Left cardiac atrium (tissue), 4 donors: ENCODE measurements at places on chromosomes 2 and 18.

DNA sequence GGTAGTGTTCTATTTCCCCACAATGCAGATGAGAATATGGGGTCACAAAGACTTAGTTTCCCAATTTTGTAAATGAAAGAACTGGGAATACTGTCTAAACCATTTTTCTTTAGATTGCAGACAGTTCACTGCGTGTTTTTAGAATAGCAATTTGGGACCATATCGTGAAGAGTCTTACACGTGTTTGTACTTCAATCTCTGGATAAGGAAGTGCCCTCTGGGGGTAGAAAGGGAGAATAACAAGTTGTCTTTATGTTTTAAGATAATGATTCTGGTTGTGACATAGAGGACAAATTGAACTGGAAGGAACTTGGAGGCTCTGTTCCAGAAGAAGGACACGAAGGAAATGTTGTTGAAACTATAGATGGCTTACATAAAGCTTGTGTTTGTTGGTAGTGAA is 457.7 kb downstream of the CBLN2 start:
- no peak for DNase-seq

GRCh38 chr2:75998451-75998850 is 287.7 kb upstream of the GCFC2 start:
- DNase-seq: no peak

DNA sequence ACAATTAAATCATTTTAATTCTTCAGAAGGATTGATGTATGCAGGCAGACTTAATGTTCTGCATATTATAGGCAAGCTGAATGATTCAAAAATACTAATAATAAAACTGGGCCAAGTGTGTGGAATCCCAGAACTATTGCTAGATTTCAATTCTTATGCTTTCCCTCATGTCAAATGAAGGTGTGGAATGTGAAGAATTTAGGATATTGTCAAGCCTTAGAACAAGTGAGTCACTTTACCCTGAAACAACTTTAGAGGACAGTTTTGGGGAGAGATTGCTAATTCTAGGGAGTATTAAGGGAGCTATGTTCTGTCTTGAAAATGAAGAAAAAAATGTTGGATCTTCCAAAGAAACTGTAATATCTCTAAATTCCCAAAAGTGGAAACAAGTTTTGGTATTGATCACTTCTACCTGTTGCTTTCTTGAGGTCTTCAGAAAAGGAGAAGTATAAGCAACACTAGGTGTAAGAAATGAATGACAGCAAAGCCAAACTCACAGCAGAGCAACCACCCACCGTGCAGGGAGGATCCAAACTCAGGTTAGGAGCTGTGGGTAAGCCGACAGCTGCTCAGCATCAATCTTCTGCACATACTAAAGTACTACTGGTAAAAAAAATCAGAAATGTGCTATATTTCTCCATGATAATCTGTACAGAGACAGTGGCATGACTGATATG is 818.1 kb downstream of the SLC4A3 start:
- no peak for DNase-seq

DNA sequence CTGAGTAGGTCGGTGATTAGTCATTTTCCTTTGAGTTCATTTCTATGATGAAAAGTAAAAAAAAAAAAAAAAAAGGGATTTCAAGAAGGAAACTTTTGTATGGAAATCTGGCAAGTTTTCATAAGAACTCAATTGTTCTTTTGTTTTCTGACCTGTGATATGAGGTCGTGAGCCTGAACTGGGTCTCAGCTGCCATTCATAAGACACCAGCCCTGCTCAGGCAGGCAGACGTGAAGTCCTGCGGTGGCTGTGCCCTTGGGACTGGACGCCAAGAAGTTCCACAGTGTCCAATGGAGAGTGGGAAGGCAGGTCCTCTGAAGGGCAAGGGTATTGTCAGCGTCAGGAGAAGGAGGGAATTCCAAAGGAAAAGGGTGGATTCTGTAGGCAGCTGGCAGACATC is 183.9 kb downstream of the NCK2 start:
- no peak for DNase-seq

GRCh38 chr2:88355486-88355885 is 97.0 kb downstream of the FOXI3 start:
- no peak for DNase-seq

DNA sequence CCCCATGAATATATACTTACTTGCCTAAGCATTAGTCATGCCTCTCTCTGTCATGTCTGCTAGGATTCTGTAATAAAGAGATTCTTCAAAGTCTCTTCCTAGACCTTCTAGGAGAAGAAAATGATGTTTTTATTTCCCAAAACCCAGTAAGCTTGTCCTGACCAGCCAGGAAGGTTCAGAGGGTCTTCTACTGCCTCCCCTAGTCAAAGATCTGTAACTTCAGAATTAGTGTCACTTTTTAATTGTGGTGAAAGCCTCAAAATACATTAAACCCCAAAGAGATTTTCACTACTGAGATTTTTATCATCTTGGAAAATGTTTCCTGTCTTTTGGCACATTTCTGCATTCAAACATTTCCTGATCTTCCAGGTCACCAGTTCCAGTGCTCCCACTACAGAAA is 232.9 kb upstream of the STK17B start:
- DNase-seq: no peak

GRCh38 chr2:128597121-128597762 is 278.6 kb upstream of the HS6ST1 start:
- DNase-seq: no peak

DNA sequence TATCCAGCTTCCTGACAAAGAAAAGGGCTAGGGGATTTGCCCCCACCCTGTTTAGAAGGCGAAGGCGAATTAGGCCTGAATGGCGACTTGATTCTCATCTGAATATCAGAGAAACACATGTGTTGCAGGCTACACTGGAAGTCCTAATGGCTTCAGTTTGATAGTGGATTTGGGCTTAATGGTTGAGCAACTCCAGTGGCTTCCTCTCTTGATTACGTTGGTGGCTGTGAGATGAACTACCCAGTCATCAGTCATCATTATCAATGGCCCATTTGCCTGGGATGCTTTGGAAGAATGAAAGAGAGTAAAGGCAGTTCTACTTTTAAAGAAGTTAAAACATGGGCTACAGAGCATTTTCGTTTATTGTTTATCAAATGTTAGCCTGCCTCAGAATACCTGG is 60.9 kb upstream of the IL1R1 start:
- DNase-seq: no peak

- DNase-seq: no peak
These were observed 12.4 kb downstream of the UGGT1 start for GRCh38 chr2:128103407-128103806.

GRCh38 chr2:101310834-101311695 is 2.6 kb upstream of the RNF149 start:
- no peak for DNase-seq

- DNase-seq: no peak
These were observed 644.4 kb downstream of the GALR1 start for GRCh38 chr18:77894060-77894459.

- no peak for DNase-seq
These were observed 15.5 kb downstream of the GTF2A1L start for GRCh38 chr2:48633143-48633542.

- no peak for DNase-seq
These were observed 136.2 kb downstream of the CCDC178 start for GRCh38 chr18:33304277-33304676.

GRCh38 chr2:184783576-184783975 is 185.2 kb downstream of the ZNF804A start:
- DNase-seq: no peak

GRCh38 chr2:232238596-232238995 is 140.0 kb upstream of the ALPP start:
- no peak for DNase-seq

DNA sequence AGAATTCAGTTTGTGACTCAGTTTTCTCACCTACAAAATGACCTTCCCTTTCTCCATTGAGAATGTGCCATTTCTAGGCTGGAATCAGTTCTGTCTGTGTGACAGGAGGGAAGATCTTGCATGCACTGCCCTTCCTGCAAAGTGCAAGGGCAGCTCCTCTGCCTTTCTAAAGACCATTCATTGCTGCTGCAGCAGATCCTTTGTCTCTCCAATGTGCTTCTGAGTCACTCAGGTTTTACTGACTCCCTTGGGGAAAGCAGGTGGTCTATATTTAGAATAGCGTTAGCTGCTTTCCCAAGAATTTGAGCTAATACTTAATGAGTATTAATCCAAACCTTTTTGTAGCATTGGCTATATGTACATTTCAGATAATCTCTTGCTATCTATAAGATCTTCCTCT is 62.5 kb downstream of the DAW1 start:
- no peak for DNase-seq

- DNase-seq: no peak
These were observed 174.2 kb upstream of the LHCGR start for GRCh38 chr2:48929571-48930301.

DNA sequence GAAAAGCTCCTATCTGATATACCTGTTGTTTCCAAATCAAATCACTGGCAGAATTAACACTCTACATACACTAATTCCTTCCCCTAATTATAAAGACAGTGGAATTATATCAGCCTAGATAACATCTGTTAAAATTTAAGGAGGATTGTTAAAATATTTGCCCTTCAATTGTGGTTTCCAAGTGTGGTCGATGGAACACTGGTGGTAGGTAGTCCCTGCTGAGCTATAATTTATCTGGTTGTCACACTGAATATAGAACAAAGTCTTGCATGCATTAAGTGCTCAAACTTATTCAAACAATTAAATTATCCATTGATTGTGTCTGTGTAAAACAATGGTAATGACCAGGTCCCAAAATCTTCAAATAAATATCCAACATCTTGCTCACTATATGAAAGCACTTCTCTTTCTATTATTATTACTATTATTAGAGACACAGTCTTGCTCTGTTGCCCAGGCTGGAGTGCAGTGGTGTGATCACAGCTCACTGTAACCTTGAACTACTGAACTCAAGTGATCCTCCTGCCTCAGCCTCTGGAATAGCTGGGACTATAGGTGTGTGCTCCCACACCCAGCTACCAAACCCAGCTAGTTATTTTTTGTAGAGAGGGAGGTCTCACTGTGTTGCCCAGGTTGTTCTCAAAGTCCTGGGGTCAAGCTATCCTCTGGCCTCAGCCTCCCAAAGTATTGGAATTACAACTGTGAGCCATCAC is 12.0 kb downstream of the CDH2 start:
- no peak for DNase-seq

- no peak for DNase-seq
These were observed 250.3 kb downstream of the NRXN1 start for GRCh38 chr2:50781646-50782045.

GRCh38 chr18:28115149-28115550 is 61.8 kb downstream of the CDH2 start:
- DNase-seq: no peak

- no peak for DNase-seq
These were observed 111.0 kb downstream of the B3GNT2 start for GRCh38 chr2:62306751-62307468.
